Astrocyte of the spinal cord (primary cell): ENCODE measurements at places on chromosomes 13 and 19.
A peak's percentile ranks its signal among the peaks of the same experiment; 100 is the strongest.

GRCh38 chr19:34254046-34254697, at the start of gene GARRE1:
Gene GARRE1 (plus strand): TSS chr19:34254554. CDS start chr19:34300474, 45,920 bp downstream.
- peak; percentile 66 for DNase-seq

DNA sequence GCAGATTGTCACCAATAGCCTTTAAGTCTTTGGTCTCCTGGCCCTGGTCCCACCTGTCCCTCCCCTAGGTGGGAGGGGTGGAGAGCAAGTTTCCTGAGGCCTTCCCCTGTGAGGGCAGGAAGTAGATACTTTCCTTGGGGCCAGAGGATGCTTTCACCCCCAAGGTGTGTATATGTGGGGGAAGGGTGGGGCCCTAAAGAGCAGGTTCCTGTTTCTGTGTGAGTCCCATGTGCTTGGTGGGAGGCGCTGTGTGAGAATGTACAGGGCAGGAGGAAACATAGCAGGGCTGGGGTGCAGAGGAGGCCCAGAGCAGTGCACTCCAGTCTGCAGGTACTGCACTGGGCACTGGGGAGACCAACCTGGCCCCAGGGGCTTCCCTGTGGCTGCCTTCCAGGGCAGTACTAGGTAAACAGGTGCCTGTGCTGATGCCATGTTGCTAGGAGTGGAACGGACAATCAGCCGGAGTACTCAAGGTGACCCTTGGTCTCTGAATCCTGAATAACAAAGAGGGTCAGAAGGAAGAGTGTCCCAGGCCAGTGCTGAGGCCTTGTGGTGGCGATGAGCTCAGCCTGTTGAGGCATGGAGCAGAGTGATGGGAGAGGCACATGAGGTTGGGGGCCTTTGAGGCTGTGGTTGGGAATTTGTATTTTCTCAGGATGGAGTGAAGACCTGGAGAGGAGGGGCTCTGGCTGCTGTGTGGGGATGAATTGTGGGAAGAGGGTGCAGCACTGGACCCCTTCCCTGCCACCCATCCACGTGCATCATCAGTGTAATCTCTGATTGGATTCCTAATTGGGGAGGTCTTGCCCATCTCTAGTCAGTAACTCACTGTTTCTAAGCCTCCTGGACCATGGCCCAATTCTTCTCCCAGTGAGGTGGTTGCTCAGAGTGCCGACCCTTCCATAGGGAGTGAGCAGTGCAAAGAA, 5.1 kb downstream of the EGLN2 start:
- DNase-seq = no peak

- DNase-seq = peak; percentile 80
Observed at GRCh38 chr13:51728972-51729371, 75.0 kb downstream of the DHRS12 start.

- no peak for DNase-seq
Observed at GRCh38 chr19:12748489-12748888, 3.1 kb upstream of the BEST2 start.

DNA sequence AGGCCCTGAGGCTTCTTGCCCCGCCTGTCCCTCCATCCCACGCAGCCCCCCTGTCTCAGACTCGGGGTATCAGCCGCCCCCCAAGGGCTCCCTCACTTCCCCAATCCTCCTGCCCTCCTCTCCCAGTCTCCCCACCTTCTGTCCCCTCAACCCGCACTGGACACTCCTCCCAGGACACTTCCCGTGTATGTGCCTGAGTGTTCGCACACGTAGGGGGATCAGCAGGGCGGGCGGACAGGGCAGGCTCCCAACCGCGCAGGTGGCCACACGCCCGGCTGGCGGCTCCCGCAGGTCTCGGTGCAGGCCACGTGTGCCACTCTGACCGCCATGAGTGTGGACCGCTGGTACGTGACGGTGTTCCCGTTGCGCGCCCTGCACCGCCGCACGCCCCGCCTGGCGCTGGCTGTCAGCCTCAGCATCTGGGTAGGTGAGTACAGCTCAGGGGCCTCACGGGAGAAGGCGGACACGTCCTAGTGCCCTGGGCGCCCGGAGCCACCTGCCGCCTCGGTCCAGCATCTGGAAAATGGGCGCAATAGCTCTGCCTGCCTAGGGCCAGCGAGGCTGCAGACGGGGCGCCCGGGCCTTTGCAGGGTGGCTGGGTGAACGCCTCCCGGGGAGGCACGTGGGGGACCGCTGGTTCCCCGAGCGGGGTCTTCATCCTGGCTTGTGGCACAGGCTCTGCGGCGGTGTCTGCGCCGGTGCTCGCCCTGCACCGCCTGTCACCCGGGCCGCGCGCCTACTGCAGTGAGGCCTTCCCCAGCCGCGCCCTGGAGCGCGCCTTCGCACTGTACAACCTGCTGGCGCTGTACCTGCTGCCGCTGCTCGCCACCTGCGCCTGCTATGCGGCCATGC, 2.3 kb downstream of the KISS1R start:
- no peak for DNase-seq
